ENCODE measurements at places on chromosomes 4 and X. TPM values are rescaled to one million over a fixed set of nuclear protein-coding genes. Genes with fewer than 3 reads are reported as not detected.

Gene HMX1
- total RNA-seq = not detected

Gene CLDN34
- total RNA-seq = not detected

GRCh38 chr4:100367451-100367850 is 150.4 kb downstream of the EMCN start:
- DNase-seq = no peak
- no peaks in the 10 kb centered on the region for H3K4me1 ChIP-seq
- H3K36me3 ChIP-seq = no peaks in the 10 kb centered on the region
- H3K27ac ChIP-seq = no peak overlapping the region
- no peak overlapping the region for H3K4me3 ChIP-seq

DNA sequence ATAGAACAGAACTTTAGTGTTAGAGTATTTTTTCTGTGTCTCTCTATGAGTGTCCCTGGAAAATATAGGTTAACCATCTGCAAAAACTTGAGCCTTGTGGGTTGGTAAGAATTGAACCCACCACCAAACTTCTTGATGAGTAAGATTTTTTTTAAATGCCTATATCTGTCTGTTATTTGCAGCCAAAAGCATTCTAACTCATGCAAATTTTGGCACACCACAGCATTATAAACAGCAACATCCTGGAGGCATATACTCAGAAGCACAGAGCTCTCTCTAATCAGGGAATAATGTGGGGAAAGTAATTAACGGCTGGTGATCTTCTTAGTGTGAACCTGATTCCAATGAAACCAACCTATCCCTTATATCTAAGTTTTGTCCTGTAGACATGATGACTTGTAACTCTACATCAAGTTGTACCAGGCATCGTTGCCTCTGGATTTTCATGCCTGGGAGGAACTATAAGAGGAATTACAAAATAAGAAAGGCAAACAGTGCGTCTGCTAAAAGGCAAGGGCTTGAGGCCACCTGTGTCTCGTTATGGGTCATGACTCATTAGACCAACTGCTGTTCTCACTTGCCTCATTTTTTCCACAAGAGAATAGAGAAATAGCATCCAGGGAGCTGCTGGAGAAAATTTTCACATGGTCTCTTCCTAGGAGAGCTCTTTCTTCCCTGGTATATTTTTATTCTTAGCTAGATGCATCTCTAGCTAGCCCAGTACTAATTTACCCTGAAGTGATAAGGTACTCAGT is 202.4 kb downstream of the CHIC2 start:
- no peaks in the 10 kb centered on the region for H3K27me3 ChIP-seq
- DNase-seq = no peak
- no peak overlapping the region for H3K27ac ChIP-seq
- no peaks in the 10 kb centered on the region for H3K36me3 ChIP-seq

DNA sequence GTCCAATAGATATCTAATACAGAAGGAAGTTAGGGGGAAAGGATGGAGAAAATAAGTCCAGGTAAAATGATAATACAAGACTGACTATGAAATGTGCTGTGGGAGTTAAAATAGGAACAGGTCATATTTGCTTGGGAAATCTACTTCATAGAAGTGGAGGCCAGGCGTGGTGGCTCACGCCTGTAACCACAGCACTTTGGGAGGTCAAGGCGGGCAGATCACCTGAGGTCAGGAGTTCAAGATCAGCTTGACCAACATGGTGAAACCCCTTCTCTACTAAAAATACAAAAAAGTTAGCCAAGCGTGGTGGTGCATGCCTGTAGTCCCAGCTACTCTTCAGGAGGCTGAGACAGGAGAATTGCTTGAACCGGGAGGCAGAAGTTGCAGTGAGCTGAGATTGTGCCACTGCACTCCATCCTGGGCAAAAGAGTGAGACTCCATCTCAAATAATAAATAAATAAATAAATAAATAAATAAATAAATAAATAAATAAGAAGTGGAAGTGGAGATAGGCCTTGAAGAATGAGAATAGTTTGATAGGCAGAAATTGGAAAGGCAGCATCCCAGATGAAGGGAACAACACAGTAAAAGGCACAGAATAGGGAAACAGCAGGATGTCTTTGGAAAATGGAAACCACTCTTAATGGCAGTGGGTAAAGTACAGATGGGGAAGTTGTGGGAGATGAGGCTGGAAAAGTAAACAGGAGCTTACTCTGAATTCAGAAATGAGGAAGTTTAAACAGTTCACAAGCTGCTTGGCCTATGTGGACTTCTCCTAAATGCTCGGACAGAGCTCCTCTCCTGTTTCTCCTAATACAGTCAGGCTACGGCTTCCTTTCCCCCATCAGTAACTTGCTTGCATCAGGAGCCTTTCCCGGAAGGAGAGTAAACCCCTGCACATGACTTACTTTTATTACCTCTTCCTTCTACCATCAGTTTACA is 15.1 kb upstream of the GK start:
- no peaks in the 10 kb centered on the region for H3K36me3 ChIP-seq
- no peaks in the 10 kb centered on the region for H3K4me1 ChIP-seq
- no peak for DNase-seq
- no peak overlapping the region for H3K27ac ChIP-seq

DNA sequence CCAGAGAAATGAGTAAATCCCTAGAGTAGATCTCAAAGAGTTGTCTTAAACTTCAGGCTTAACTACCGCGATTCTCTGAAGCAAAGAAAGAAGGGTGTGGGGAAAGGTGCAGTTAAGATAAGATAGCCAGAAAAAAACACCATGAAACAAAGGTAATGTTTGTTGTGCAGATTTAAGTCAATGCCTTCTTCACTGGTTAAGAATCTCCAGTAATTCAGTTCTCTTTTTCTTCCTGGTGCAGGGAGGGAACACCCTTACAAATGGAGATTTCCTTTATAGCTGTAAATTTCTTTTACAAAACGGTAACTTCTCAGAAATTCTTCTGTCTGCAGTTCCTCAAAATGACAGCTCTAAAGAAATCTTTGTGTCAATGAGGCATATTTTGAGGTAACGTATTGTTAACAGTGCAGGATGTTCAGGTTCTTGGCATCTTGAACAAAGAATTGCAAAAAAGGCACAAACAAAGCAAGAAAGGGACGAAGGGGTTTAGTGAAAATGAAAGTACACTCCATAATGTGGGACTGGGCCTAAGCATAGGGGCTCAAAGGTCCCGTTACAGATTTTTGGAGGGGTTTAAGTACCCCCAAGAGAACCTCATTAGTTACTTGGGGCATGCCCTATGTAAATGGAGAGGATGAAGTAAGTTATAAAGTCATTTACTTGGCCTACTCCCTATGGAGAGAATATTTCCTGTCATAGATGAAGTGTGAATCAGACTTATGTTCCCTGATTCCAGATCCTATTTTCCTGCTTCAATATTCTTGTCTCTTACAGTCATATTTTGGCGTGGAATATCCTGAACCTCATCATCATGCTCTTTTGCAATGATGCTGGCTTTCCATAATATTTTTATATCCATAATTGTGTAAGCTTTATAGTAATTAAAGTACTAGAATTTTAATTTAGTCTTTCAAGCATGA is 492.0 kb downstream of the PCDH11X start:
- H3K27ac ChIP-seq = no peak overlapping the region
- H3K27me3 ChIP-seq = no peaks in the 10 kb centered on the region
- H3K4me1 ChIP-seq = no peaks in the 10 kb centered on the region

Gene MAGEA6
- total RNA-seq = 1.6 TPM

Gene SLC6A14
- not detected for total RNA-seq

Gene RNF212
- total RNA-seq = not detected

DNA sequence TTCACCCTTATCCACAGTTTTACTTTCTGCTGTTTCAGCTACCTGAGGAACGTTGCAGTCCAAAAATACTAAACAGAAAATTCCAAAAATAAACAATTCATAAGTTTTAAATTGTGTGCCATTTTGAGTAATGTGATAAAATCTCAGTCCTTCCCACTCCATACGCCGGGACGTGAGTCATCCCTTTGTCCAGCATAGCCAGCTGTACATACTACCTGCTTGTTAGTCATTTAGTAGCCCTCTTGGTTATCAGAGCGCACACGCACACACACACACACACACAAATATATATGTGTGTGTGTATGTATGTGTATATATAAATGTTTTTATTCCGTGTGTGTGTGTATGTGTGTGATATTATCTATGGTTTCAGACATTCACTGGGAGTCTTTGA is 4.8 kb upstream of the CCSER1 start:
- H3K4me3 ChIP-seq = no peak overlapping the region
- H3K36me3 ChIP-seq = no peaks in the 10 kb centered on the region
- no peak overlapping the region for H3K27ac ChIP-seq
- H3K4me1 ChIP-seq = peaks cover 12% of the 10 kb centered on the region
- no peak for DNase-seq
- no peaks in the 10 kb centered on the region for H3K27me3 ChIP-seq

DNA sequence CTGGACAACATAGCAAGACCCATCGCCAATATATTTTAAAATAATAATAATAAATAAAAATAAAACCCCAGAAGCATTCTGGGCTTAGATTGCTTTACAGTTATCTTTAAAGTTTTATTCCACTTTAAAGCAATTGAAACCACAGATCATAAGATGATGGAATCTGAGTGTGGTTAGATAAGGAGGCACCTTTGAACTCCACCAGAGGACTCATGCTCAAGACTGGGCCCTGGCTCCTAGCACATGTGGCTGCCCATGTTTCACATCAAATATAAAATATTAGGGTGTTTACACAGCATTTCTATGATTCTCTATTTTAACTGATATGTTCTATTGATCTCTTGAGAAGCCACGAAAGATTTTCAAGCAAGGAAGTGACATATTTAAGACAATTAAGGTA is 52.6 kb upstream of the BBS12 start:
- H3K27ac ChIP-seq = no peak overlapping the region
- H3K27me3 ChIP-seq = no peaks in the 10 kb centered on the region
- H3K36me3 ChIP-seq = no peaks in the 10 kb centered on the region
- no peak overlapping the region for H3K4me3 ChIP-seq
- H3K4me1 ChIP-seq = no peaks in the 10 kb centered on the region

DNA sequence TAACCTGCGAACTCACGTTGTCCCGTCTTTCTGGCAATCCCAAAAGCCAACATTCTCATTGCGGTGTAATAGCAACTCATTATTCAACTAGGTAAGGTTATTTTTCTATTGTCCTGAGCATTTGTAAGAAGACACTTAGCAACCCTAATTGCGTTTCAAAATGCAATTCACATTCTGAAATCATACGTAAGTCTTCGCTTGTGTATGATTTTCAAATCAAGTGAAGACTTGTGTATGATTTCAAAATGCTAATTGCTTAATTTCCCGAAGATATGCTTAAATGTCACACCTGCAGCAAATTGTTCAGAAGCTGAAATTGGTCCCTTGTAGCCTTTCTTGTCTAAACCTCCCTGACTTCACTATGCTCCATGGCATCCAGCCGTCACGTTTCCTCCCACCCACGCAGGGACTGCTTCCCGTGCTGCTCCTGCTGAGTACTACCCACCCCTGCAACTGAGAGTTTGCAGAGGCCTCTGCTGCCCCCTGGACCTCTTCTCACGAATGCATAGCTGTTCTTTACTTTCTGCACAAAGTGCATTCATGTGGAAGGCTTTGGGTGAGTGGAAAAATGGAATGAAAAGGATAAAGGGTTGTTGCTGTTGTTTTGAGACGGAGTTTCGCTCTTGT is 40.8 kb upstream of the CLDN24 start:
- no peaks in the 10 kb centered on the region for H3K36me3 ChIP-seq
- DNase-seq = no peak
- no peaks in the 10 kb centered on the region for H3K4me1 ChIP-seq
- no peak overlapping the region for H3K4me3 ChIP-seq
- no peak overlapping the region for H3K27ac ChIP-seq

Gene OTC
- not detected for total RNA-seq

GRCh38 chrX:12366440-12366839 is 228.2 kb downstream of the FRMPD4 start:
- H3K36me3 ChIP-seq = no peaks in the 10 kb centered on the region
- H3K4me1 ChIP-seq = no peaks in the 10 kb centered on the region
- no peaks in the 10 kb centered on the region for H3K27me3 ChIP-seq
- H3K27ac ChIP-seq = no peak overlapping the region

Gene PASD1
- total RNA-seq = not detected

- DNase-seq = no peak
- H3K36me3 ChIP-seq = no peaks in the 10 kb centered on the region
- H3K4me3 ChIP-seq = no peak overlapping the region
- no peak overlapping the region for H3K27ac ChIP-seq
These were observed 97.9 kb upstream of the DDIT4L start for GRCh38 chr4:100288161-100288560.

Gene SCRG1
- total RNA-seq = not detected

DNA sequence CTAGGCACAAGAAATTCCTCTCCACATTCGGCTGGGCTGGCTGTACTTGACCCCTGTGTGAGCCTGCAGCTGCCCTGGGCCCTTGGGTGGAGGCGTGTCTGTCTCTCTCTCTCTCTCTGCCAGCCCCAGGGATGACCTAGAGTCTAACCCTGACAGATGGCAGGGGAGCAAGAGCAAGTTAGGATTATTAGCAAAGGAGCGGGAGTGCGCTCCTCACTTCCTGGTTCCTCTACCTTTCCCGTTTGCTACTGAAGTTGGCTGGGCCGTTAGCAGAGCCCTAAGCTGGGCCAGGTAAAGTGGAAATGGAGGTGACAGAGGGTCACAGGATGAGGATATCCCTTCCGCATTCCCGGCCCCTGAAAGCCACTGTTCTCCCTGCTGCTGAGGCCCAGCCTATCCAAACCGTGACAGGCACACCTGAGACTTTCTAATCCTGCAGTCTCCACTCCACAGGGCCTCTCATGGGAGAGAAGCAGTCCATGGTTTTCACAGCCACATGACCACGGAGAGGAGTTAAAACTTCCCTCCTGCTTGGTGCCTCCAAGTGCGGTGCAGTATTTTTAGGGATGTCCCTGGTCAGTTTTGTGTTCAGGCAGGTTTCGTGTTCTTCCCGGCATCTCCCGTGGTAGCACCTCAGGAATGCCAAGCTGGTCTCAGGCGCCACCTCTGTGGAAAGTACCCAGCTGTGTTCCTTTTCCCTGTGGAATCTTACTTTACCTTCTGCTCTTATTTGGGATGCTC is 79.3 kb downstream of the CLDN22 start:
- H3K4me3 ChIP-seq = no peak overlapping the region
- no peaks in the 10 kb centered on the region for H3K36me3 ChIP-seq
- no peaks in the 10 kb centered on the region for H3K27me3 ChIP-seq
- no peaks in the 10 kb centered on the region for H3K4me1 ChIP-seq
- H3K27ac ChIP-seq = no peak overlapping the region
